H7 (cell line): ENCODE measurements at places on chromosomes 5 and 9. TPM values are rescaled to one million over a fixed set of nuclear protein-coding genes. Genes with fewer than 3 reads are reported as not detected.

DNA sequence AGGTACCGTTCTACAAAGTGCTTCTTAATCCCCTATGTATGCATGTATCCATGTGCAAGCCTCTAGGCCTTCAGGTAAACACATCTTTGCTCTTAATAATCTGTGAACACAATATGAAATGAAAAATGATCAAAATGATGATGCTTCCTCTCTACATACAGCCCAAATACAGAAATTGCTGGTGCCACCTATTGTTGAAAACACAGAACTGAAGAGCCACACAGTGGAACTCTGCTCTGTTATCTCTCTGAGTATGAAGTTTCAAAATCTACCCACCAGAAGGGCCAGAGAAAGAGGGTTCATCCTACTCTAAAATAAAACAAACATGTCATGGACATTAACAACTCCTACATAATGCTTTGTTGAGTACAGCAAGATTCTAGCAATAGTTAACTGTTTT, 71.3 kb downstream of the GLIS3 start:
- DNase-seq: peak; percentile 6

DNA sequence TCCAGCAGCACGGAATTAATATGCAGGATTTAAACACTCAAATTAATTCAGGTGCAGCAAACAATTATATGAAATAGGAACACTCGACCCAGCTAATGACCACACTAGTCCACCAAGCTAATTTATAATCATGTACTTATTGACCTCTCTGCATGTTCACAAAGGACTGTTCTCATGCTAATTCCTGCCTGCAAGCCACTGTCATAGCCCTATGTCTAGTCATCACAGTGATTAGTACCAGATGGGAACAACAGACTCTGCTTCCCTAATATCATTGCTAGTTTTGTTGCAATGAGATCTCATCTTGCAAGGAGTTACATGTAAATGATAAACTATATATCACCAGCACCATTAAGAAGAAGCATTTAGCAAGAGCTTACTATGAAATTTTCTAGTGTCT, 553.0 kb upstream of the GRAMD2B start:
- peak; percentile 4 for DNase-seq

- no peak for DNase-seq
Measured at GRCh38 chr5:154109416-154110106, 70.8 kb downstream of the MFAP3 start.

- peak; percentile 7 for DNase-seq
Measured at GRCh38 chr9:23123048-23123632, 676.5 kb downstream of the DMRTA1 start.

DNA sequence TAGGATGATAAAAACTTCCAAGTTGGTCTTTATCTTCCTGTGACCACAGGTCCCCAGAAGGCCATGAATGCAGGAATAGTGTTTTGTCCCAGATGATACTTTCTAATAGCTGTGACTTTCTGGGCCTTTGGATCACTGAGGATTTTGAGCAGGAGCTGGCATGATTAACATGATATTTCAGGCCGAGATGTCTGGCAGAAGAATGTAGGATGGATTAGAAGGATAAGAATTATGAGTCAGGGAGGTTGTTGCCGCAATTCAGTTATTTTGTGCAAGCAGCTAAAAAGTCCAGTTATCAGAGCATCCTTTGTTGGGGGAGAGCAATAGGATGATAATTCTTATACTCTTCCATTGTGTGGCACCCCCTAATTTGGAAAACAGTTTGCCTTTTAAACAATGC, 189.7 kb downstream of the PSAT1 start:
- DNase-seq: no peak

DNA sequence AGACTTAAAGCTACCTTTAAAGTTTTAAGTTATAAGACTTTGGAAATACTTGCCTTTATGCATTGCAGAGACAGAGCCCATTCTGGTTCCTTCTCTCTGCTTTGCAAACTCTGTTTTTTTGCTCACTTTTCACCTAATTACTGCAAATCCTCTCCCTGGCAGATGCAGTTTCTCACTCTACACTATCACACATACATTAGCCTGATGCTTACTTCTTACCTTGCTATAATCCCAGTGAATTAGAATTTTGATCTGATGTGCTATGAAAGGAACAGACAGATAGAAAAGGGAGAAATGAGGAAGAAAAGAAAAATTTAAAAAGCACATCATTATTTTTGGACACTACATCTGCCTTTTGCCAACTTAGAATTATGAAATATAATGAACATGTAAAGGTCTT, 489.5 kb upstream of the EDIL3 start:
- DNase-seq: no peak

Gene PITX1
- total RNA-seq: not detected in 2 replicates

Gene EIF4E1B
- total RNA-seq: 0.33 and 0.97 TPM in 2 replicates

Gene MAMDC2
- 2.0 and 5.4 TPM in 2 replicates for total RNA-seq
